ENCODE measurements at places on chromosomes 7 and 10.

DNA sequence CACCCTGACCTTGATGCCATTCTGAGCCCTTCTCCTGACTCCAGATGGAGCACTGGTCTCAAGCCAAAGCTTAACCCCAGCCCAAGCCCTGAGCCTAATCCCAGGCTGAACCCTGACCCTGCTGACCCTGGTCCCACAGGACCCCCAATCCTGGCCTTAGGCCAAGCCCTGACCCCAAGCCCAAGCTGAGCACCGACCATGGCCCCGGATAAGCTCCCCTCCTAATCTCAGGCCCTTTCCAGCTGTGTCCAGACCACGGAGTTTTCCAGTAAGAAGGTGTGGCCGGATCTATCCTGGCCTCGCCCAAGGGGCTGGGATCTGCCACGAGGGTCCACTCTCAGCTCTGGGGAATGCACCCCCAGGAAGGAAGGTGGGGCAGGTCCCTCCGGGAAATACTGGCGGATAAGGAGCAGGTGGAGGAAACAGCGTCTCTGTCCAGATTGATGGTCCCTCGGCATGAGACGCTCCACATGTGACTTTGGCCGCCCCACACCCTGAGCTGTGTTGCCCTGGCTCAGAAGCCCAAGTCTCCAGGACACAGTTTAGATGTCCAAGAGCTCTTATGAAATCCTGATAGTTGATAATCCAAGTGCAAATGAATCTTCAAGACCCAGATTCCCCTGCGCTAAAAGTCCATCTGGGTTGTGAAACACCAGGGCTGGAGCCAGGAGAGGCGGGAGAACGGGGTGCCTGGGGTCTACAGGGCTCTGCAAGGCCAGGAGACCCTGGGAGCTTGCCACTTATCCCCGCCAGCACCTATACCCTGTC is 10.4 kb downstream of the ELN start:
- DNase-seq: no peak

GRCh38 chr10:128536259-128536658 is 410.0 kb upstream of the MKI67 start:
- no peak for DNase-seq

GRCh38 chr10:126905776-126906703 is 812 bp downstream of the DOCK1 start:
- no peak for DNase-seq

GRCh38 chr7:138307633-138308032 is 152.4 kb upstream of the TRIM24 start:
- no peak for DNase-seq

- DNase-seq: no peak
These were observed 356.3 kb downstream of the DNAJB6 start for GRCh38 chr7:157693071-157693520.

DNA sequence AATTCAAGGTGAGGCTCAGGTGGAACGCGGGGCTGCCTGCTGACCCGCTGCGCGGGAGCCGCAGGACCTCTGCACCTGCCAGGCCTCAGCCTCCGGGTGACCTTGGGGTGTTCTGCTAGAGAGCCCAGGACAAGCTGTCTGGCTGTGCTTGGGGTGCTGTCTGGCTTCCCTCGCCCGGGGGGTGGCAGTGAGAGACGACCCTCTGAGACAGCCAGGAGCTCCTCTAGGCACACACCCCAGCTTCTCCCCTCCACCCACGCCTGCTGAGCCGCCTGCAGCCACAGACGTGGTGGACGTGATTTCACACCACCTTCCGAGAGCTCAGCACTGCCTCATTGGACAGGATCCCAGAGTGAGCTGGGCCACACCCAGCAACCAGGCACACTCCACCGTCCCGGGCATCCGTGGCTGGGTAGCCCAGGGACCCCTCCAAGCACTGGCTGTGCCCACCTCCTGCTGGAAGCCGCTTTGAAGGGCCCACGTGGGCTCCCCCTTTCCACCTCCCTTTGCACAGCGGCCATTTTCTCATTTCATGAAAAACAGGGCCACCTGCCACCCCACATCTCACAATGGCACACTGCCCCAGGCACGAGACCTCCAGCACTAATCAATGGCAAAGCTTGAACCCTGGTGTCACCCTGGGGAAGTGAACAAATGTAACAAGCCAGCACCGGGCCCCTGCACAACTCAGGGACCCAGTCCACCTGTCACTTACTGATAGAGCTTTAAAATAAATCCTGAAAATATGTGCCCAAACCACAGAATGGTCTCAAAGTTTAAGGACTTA is 35.0 kb downstream of the ZFAND2A start:
- DNase-seq: no peak
